ENCODE measurements at places on chromosomes 4 and X. TPM values are rescaled to one million over a fixed set of nuclear protein-coding genes. Genes with fewer than 3 reads are reported as not detected.

Gene TCP11X2
- total RNA-seq, result not detected

Gene UGT2B17
- not detected for total RNA-seq

DNA sequence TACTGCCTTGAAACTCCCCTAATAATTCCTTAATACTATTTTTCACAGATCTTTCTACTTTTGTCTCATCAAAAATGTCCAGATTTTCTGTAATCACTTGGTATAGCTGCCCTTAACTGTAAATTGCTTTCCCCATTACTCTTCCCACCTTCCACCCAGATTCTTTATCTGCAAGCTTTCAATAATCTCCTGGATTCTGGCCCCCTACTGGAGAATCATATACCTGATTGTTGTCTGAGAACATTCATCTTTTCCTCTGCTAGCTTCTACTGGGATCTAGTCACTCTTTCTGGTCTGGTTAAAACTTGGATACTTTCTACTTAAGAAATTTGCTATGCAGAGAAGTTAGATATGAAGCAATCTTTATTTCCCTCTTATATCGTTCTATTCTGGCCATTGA lies 552.6 kb downstream of the PCDH19 start:
- no peak overlapping the region for H3K27ac ChIP-seq
- DNase-seq, result no peak
- H3K4me3 ChIP-seq, result no peak overlapping the region
- no peaks in the 10 kb centered on the region for H3K36me3 ChIP-seq

Gene PWWP3B
- not detected for total RNA-seq

DNA sequence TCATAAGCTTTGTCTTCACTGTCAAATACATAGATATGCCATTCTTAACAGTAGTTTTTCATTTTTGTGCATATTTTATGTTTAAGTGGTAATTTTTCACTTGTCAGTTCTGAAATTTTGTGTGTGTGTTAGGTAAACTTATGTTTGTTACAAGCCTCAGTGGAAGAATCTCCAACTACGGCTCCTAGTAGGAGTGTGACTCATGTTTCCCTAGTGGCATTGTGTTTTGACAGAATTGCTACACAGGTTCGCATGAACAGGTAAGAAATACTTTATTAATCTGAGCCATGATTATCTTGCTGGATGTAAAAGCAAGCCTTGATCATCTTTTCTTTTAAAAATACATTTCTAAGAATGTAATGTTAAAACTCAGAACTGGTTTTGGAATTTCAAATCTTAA lies 94.4 kb downstream of the BLTP1 start:
- no peak overlapping the region for H3K4me3 ChIP-seq
- no peaks in the 10 kb centered on the region for H3K4me1 ChIP-seq
- no peak for DNase-seq

Gene NLRP2B
- not detected for total RNA-seq

GRCh38 chr4:62449538-62449937 lies 1249.4 kb downstream of the ADGRL3 start:
- H3K27ac ChIP-seq, result no peak overlapping the region
- no peaks in the 10 kb centered on the region for H3K36me3 ChIP-seq
- DNase-seq, result no peak
- no peak overlapping the region for H3K4me3 ChIP-seq

- no peaks in the 10 kb centered on the region for H3K27me3 ChIP-seq
- no peak overlapping the region for H3K27ac ChIP-seq
- DNase-seq, result no peak
- no peaks in the 10 kb centered on the region for H3K4me1 ChIP-seq
- no peak overlapping the region for H3K4me3 ChIP-seq
Measured at GRCh38 chrX:23557070-23557469, 110.2 kb upstream of the PRDX4 start.

Measured in endothelial cell of umbilical vein (primary cell).